GM23338 (cell line): ENCODE measurements at places on chromosomes 7 and 10. TPM values are rescaled to one million over a fixed set of nuclear protein-coding genes. Genes with fewer than 3 reads are reported as not detected.
A peak's percentile ranks its signal among the peaks of the same experiment; 100 is the strongest.

GRCh38 chr7:13055732-13056368, 368.4 kb downstream of the ARL4A start:
- H3K27me3 ChIP-seq: no peaks in the 10 kb centered on the region
- H3K27ac ChIP-seq: no peak overlapping the region
- no peaks in the 10 kb centered on the region for H3K36me3 ChIP-seq
- no peaks in the 10 kb centered on the region for H3K4me1 ChIP-seq
- DNase-seq: no peak

GRCh38 chr7:27173511-27173955, 587 bp downstream of the HOXA10 start:
- no peak overlapping the region for H3K27ac ChIP-seq
- DNase-seq: peak; percentile 48
- H3K4me3 ChIP-seq: peak overlapping the region; percentile 43; the same call in 1 of the 2 replicates

GRCh38 chr7:36861656-36862055, 137.4 kb upstream of the AOAH start:
- H3K27me3 ChIP-seq: no peaks in the 10 kb centered on the region
- H3K36me3 ChIP-seq: no peaks in the 10 kb centered on the region
- no peak overlapping the region for H3K4me3 ChIP-seq
- no peak for DNase-seq
- H3K4me1 ChIP-seq: no peaks in the 10 kb centered on the region

DNA sequence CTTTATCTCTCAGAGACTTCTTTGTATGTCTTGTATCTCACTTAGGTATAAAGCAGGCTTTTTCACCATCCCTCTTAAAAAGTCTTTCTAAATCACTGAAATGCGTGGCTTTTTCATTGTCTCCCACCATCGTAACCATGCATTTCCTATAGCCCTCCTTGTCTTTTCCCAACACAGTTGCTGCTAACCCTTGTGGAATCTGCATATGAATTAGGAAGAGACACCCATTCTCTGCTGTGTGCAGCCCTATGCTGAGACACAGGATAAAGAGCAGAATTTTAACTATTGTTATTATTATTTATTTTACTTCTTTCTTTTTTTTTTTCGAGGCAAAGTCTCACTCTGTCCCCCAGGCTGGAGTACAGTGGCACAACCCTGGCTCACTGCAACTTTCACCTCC, 804.3 kb upstream of the COBL start:
- DNase-seq: peak; percentile 49
- peaks cover 74% of the 10 kb centered on the region for H3K4me1 ChIP-seq
- no peaks in the 10 kb centered on the region for H3K27me3 ChIP-seq

- no peaks in the 10 kb centered on the region for H3K4me1 ChIP-seq
- no peak overlapping the region for H3K4me3 ChIP-seq
- H3K27me3 ChIP-seq: no peaks in the 10 kb centered on the region
- no peak overlapping the region for H3K27ac ChIP-seq
- no peak for DNase-seq
These were observed 252.7 kb upstream of the SHH start for GRCh38 chr7:156064971-156065386.

DNA sequence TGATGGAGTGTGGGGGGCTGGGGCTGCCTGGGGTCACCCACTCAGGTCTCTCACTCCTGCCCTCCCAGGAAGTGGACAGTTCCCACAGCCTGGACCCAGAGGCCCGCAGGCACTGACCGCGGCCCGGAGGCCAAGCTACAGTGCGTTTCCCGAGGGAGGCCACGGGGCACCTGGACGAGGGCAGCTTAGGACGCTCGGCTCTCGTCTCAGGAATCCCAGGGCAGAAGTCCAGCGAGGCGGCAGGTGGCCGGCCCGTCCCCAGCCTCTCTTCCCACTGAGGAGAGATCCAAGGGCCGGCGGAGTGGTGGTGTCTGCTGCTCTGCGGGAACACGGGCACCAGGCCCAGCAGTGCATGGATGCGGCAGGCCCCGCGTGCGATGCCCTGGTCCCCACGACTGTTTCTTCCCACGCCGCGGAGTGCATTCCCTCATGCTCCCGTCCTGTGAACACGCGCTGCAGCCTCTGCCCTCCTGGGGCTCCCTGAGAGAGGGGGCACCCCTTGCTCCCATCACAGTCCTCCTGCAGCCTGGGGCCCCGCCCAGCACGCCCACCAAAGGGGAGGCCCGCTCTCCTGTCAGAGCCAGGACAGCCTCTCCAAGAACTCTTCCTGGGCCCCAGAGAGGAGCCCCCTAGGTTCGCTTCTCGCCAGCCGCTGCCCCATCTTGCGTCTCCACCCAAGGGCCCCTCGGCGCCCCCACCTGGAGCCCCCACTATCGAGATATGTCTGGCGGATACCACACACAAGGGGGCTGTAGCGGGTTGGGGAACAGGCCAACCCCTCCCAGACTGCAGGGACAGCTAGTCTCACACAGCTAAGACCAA, 24.3 kb upstream of the GPR146 start:
- no peak overlapping the region for H3K27ac ChIP-seq
- no peak overlapping the region for H3K4me3 ChIP-seq
- no peaks in the 10 kb centered on the region for H3K27me3 ChIP-seq
- no peak for DNase-seq
- H3K4me1 ChIP-seq: no peaks in the 10 kb centered on the region

- no peak overlapping the region for H3K4me3 ChIP-seq
- H3K27me3 ChIP-seq: no peaks in the 10 kb centered on the region
- no peak for DNase-seq
- peaks cover 18% of the 10 kb centered on the region for H3K4me1 ChIP-seq
These were observed 152.1 kb downstream of the NOC3L start for GRCh38 chr10:94210440-94211168.

DNA sequence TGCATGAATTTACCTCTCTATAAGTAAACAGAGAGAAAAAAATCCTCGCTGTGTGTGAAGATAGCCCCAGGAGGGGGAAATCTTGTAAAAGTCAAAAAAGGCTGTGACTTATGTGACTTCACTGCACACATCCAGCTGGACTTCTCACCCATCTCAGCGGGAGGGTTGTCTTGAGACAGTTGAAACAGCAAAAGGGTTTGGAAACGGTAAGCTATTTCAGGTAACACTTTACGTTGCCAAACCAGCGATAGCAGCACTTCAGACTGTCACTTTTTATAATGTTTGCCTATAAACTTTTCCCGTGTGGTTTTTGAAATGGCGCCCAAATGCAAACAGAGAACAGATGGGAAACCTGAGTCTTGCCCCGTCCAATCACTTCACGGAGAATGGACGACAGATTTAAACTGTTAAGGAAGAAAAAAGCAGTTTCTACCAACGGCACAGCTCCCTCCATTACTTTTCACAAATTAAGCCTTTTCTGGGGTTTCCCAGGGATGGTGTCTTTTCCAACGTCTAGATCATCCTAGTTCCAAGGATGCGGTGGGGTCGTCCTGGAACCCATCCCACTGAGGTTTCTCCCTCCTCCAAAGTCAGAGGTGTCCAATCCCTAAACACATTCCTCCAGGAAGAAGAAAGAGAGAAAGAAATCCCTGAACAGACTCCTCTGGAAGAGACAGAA, 25.2 kb downstream of the FGFR2 start:
- H3K27ac ChIP-seq: peak overlapping the region; percentile 88
- H3K4me3 ChIP-seq: 0 out of 2 replicates have a peak overlapping the region, but pooled peaks have one; percentile 26
- DNase-seq: no peak
- no peaks in the 10 kb centered on the region for H3K36me3 ChIP-seq

- H3K36me3 ChIP-seq: no peaks in the 10 kb centered on the region
- DNase-seq: no peak
- no peaks in the 10 kb centered on the region for H3K27me3 ChIP-seq
- no peak overlapping the region for H3K4me3 ChIP-seq
- H3K27ac ChIP-seq: no peak overlapping the region
These were observed 227.8 kb upstream of the INHBA start for GRCh38 chr7:41930538-41931262.

DNA sequence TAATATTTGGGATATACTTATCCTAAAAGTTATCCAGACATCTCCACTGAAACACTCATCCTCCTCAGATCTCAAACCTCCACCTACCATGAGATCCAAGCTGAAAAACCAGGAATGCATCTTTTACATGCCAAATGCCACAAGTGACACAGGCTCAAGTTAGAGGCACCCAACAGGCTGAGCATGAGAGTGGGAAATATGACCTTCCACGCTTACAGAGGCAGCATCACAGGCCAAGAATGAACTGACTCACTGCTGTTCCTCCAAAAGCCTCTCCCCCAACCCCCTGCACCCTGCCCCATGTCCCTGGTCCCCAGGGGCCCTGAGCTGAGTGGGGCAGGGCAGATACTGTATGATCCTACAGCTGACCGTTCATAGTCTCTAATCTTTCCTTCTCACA, 4.8 kb upstream of the MTPAP start:
- no peaks in the 10 kb centered on the region for H3K27me3 ChIP-seq
- 0 out of 2 replicates have a peak, but pooled peaks cover 3% of the 10 kb centered on the region for H3K4me1 ChIP-seq
- H3K27ac ChIP-seq: no peak overlapping the region
- DNase-seq: no peak
- H3K36me3 ChIP-seq: no peaks in the 10 kb centered on the region

- no peak overlapping the region for H3K27ac ChIP-seq
- no peaks in the 10 kb centered on the region for H3K36me3 ChIP-seq
- no peaks in the 10 kb centered on the region for H3K4me1 ChIP-seq
- no peak for DNase-seq
These were observed 29.0 kb upstream of the MEOX2 start for GRCh38 chr7:15715435-15715834.

DNA sequence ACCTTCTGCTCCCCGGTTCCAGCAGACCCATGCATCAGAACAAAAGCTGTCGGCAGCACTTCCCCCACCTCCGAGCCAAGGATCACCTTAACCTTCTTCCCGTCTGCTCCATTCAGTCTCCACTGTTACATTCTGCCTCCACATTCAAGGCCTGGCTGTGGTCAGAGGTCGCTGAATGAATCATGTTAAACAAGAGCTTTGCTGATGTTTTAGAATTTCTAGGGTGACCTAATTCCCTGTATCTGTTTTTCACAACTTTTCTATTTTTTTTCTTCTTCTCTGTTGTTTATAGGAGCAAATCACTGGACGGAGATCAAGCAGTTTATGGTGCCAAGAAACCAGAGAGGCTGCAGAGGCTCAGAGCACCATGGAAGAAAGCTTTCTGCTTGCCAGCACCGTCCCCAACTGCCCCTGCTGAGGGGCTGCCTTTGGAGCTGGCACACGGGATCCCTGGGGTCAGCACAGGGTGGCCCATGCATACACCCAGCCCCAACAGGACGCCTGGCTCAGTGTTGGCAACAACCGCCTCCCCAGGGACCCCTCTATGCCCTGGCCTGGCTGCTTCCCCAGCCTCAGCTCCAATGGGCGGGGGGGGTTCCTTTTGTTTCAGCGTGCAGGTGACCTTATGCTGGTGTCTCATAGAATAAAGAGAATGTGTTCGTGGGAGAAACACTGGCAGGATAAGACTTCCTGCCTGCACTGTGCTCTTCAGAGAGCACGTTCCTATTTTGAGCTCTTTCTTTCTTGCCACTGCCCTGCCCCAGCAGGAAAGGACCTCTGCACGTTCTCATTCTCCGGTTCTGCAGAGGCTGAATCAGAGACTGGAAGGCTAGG, 182.7 kb upstream of the LYZL2 start:
- DNase-seq: no peak
- no peak overlapping the region for H3K4me3 ChIP-seq
- no peaks in the 10 kb centered on the region for H3K27me3 ChIP-seq

- H3K27me3 ChIP-seq: no peaks in the 10 kb centered on the region
- DNase-seq: no peak
- peaks cover 3% of the 10 kb centered on the region; the same call in 1 of the 2 replicates for H3K4me1 ChIP-seq
- H3K27ac ChIP-seq: no peak overlapping the region
- no peak overlapping the region for H3K4me3 ChIP-seq
- no peaks in the 10 kb centered on the region for H3K36me3 ChIP-seq
These were observed 32.6 kb downstream of the NEUROD6 start for GRCh38 chr7:31307972-31308371.

GRCh38 chr10:47137311-47137851, 162.6 kb upstream of the GDF10 start:
- DNase-seq: no peak
- H3K27me3 ChIP-seq: no peaks in the 10 kb centered on the region
- no peaks in the 10 kb centered on the region for H3K36me3 ChIP-seq
- no peak overlapping the region for H3K4me3 ChIP-seq
- H3K4me1 ChIP-seq: no peaks in the 10 kb centered on the region

DNA sequence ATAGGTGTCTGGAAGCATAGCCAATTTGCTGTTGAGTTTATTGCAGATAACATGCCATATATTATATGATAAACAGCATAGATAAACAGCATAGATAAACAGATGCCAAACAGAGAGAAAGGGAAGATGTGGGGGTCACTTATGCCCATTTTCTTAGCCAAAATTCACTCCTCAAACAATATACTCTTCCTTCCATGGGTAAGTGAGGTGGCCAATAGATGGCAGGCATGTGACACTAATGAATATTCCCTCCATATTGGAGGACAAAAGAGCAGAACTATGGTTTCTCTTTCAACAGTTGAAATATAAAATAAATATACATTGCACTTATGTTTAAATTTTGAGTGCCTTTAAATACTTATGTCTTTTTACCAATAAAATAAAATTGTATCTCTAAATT, 1212.8 kb downstream of the REEP3 start:
- peak; percentile 47 for DNase-seq
- no peak overlapping the region for H3K4me3 ChIP-seq
- H3K27ac ChIP-seq: no peak overlapping the region
- no peaks in the 10 kb centered on the region for H3K27me3 ChIP-seq
- peaks cover 4% of the 10 kb centered on the region; the same call in 1 of the 2 replicates for H3K36me3 ChIP-seq

DNA sequence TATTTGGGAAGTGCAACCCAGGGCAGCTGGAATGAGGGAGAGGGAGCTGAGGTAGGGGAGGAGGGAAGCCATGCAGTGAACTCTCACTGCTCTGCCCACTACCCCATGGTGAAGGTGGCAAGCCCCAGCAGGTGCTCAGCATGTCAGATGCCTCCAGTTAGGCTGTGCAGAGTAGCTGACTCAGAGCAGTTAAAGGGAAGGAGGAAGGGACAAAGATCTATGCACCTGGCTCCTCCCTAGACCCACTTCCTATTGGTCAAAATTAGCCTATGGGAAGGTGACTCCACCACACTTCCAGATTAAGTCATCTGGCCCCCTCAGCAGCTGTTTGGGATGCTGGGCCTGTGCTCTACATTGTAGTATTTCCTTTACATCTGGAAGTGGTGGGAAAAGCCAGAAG, 125.7 kb upstream of the MTPN start:
- no peaks in the 10 kb centered on the region for H3K27me3 ChIP-seq
- no peaks in the 10 kb centered on the region for H3K36me3 ChIP-seq
- DNase-seq: no peak

DNA sequence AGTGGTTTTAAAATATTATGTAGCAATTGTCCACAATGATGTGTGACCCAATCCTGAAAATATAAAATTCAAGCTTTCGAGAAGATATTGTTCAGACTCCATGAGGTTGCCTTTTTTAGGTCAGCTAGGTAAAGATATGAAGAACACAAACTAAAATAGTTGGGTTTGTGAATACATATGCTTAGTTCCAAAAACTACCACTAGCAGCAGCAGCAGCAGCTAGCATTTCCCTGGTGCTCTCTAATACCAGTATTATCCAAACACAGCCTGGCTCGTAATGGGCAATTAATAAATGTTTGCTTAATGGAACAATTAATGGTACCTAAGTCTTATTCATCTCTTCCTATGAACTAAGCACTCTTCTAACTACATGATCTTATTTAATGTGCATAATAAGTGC, 362.5 kb downstream of the MALRD1 start:
- no peaks in the 10 kb centered on the region for H3K27me3 ChIP-seq
- no peaks in the 10 kb centered on the region for H3K36me3 ChIP-seq
- peaks cover 15% of the 10 kb centered on the region for H3K4me1 ChIP-seq
- no peak overlapping the region for H3K4me3 ChIP-seq
- H3K27ac ChIP-seq: no peak overlapping the region

GRCh38 chr10:132336919-132337407, 5.0 kb downstream of the LRRC27 start:
- peak; percentile 46 for DNase-seq
- no peaks in the 10 kb centered on the region for H3K27me3 ChIP-seq
- H3K36me3 ChIP-seq: no peaks in the 10 kb centered on the region
- H3K27ac ChIP-seq: peak overlapping the region; percentile 46
- no peak overlapping the region for H3K4me3 ChIP-seq

CACNA2D1 gene
- 20.4 and 33.7 TPM in 2 replicates for total RNA-seq

GATA3 gene
- total RNA-seq: not detected in 2 replicates

NEUROD6 gene
- total RNA-seq: not detected in 2 replicates

ABLIM1 gene
- 45.1 and 46.6 TPM in 2 replicates for total RNA-seq

CACNB2 gene
- total RNA-seq: 3.8 and 5.9 TPM in 2 replicates
